ENCODE measurements at places on chromosomes 6 and 20. TPM values are rescaled to one million over a fixed set of nuclear protein-coding genes. Genes with fewer than 3 reads are reported as not detected.

SLC22A23 gene
- 13.3 TPM for total RNA-seq

CCN2 gene
- total RNA-seq = 40.1 TPM

THBS2 gene
- 0.45 TPM for total RNA-seq

LINC00237 gene
- not detected for total RNA-seq

VEGFA gene
- total RNA-seq = 141 TPM
